ENCODE measurements at places on chromosomes 1 and 21. TPM values are rescaled to one million over a fixed set of nuclear protein-coding genes. Genes with fewer than 3 reads are reported as not detected.

DNA sequence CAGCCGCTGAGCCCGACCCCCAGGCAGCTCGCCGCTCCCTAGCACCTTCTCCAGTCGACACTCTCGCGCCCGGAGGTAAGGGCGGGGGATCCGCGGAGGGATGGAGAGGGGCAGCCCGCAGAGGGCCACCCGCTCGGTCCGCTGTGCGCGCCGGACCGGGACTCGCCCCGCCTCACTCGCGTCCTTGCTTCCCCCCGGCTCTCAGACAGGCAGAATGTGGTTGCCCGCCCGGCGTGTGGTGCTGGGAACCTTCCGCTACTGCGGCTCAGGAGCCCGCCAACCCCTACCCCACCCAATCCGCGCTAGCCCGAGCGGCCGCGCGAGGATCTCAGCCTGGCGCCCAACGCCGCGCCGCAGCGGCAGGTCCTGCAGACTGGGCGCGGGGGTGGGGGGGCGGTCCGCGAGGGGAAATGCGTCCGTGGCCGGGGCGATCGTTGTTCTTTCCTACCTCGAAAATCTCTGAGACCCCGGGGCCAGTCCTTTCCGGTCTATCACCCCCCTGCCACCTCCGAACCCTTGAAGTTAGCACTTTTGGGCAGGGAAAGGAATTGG lies 404 bp downstream of the LRRC8C start:
- peak; percentile 85 for DNase-seq

- DNase-seq: peak; percentile 71
Measured at GRCh38 chr1:161071886-161072371, 2.2 kb upstream of the ARHGAP30 start.

DNA sequence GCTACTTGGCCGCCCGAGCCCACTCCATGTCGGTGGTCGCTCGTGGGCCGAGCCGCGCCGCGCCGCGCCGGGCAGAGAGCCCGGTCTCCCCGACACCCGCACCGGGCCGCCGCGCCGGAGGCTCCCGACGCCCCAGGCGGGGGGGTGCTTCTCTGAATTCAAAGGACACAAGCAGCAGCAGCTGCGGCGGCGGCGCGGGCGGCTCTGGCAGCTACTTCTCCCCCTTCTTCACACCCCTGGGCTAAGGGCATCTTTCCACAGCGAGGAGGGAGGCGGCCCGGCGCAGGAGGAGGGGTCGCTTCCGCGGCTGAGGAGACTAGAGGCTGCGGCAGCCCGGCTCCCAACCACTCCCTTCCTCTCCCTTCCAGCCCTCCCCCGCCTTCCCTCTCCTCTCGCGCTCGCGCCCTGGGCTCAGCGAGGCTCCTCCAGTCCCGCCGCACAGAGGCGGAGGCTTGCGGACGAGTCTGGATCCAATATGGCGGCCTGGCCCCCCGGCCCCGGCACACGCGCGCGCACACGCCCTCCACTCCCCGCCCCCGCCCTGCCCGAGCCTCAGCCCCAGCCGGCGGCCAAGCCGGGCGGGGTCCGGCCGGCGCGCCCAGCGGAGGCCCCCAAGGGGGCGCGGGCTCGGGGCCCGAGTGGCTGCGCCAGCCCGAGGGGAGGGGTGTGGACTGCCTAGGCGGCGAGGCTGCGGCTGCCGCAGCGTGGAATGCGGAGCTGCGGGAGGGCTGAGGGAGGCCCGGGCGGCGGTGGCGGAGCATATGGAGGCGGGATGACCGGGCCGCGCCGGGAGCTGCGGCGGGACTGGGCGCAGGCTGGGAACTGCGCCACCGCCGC lies at the start of gene CDC42BPA:
CDC42BPA (minus strand) TSS at position 477 of the 837 bp plus-strand sequence. CDS start 1,310 bp downstream, outside the sequence.
- DNase-seq: peak; percentile 52

DNA sequence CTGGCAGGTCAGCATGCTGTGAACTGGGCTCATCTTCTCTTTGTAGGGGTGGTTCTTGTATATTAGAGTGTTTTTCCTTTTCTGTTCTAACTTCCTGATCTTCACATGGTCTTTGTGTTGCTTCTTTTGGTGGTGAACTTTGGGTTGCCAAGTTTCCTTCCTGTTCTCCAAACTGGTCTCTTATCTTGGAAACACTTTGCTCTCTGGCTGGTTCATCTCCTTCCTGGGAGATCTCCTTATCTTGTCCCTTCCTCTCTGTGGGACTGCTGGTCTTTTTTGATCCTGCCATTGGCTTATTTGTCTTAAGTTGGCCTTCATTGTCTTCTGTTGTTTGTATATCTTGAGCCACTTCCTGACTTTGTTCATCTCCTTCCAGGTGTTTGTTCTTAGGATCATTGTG lies 2.1 kb downstream of the TCHHL1 start:
- no peak for DNase-seq

DNA sequence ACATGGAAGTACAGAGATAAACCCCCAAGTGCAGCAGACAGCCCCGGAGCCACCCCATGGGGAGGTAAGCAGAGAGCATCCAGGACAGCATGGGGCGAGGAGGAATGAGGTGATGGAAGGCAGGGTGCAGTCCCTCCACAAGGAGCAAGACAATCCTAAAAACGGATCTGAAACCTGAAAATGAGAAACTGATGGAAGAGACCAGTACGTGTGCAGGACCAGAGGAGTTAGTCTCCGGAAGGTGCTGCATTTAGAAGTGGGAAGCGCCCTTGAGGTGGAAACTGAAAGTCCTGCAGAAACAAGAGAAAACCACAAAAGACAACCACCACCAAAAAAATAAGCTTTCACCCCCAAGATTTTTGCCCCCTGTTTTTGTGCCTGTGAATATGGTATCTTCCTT lies 17.4 kb upstream of the DDOST start:
- DNase-seq: peak; percentile 51

GRCh38 chr1:216331211-216331610 lies 92.0 kb downstream of the USH2A start:
- no peak for DNase-seq

DNA sequence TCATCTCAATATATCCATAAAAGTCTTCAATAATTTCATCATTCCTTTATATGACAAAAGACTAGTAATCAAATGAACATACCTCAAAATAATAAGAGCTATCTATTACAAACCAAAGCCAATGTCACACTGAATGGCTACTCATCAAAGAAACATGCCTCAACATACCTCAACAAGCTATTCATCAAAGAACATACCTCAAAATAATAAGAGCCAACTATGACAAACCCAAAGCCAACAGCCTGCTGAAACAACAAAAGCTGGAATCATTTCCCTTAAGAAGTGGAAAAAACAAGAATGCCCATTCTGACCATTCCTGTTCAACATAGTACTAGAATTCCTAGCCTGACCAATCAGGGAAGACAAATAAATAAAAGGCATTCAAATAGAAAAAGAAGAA lies 1373.7 kb downstream of the BRINP3 start:
- no peak for DNase-seq

GRCh38 chr1:164265232-164265631 lies 293.8 kb upstream of the PBX1 start:
- DNase-seq: no peak

DNA sequence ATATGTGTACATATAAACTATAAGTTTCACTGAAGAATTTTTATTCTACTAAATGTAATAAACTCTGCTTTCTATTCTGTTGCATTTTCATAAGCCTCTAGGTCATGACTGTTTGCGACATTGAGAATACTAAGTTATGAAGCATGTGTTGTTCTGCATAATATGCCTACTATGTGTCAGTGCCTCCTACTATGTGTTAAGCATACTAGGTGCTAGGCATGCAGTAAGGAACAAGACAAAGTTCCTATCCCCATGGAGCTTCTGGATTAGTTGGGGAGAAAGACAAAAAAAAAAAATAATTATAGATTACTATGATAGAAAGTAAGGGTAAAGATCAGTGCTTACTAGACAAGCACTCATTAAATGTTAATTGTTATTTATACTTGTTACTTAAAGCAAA lies 1.3 kb downstream of the SDCCAG8 start:
- no peak for DNase-seq

GRCh38 chr1:116492358-116492811 lies 78.4 kb downstream of the CD58 start:
- no peak for DNase-seq

GRCh38 chr21:25691976-25692375 lies 42.7 kb downstream of the ATP5PF start:
- DNase-seq: no peak

DNA sequence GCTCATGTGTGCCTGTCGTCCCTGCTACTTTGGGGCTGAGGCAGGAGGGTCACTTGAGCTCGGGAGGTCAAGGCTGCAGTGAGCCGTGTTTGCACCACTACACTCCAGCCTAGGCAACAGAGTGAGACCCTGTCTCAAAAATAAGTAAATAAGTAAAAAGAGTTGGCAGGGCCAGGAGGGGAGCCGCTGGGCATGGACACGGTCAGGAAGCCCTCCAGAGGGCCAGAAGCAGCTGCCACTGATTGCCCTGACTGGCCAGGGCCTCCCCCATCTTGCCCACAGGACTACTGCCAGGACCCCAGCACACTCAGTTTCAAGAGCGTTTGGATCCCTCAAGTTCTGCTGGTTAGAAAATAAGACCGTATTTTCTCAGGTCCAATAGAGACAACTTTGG lies 112.2 kb upstream of the IPO9 start:
- DNase-seq: no peak

GRCh38 chr1:166933633-166934032 lies 41.7 kb downstream of the ILDR2 start:
- no peak for DNase-seq

DNA sequence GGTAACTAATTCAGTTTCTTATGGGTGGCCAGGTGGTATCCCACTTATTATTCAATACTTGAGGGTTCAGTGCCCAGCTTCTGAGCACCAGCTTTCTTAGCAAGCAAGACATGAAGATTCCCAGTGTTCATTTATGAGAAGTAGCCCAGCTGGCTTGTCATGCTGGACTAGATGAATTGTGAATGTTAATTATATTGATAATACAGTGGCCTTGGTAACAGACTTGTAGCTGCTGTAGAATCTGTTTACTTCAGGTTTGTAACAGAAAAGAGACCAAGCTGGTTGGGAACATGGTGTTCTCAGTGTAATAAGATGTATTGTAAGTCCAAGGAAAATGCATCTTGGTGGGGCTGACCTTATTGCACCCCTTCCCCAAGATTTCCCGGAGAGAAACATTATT lies 10.1 kb downstream of the AHCYL1 start:
- no peak for DNase-seq

DNA sequence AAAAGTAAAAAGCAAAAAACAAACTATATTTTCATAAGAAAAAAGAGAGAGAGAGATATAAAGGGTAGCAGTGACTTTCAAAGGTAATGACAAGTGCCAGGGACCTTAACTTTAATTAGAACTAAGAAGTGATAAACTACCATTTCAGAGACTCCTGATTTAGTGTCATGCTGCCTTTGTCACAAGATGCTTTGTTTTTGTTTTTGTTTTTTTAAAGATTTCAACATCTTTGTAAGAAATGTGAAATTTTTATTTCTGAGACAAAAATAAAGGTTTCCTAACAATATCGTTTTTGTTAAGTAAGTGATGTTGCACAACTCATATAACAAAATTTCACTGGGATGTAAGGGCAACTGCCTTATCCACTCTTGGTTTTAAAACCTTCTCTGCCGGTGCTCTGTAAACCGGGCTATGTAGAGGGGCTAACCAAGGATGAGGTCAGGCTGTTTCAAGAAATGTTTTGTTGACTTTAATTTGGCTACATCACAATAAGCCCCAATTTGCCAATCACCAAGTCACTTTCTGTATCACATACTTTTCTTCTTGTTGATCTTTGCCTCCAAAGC lies 35.2 kb upstream of the SYT2 start:
- no peak for DNase-seq

DNA sequence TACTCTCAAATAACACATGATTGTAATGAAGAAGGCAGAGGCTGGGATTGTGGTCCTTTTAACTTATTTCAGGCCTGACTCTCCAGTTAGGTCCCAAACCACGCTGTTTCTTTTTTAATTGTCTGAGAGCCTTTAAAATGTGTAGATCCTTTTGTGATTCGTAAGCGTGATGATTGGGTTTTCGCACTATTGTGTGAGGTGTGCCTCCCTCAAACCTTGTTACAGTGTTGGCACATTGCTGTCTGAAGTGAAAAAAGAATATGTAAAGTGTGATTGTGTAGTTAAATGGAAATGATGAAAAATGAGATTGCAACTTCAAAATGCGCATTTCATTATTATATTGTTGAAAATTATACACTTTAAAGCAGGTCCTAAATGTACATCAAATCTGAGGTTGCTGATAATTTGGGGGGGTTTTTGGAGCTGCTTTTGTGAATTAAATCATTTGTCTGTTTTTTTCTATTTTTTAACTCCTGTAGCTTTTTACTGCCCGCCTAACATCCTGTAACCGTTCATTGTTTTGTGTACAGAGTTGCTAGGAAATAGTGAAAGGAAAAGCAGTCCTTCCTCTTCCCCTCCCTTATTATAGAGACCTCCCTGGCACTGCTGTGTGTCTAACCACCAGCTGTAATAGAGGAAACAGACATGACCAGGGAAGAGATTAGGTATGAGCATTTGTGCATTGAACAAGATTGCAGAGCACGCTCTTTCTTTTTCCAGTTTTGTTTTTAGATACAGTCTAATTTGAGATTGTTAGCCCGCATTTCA lies 43.3 kb downstream of the IARS2 start:
- no peak for DNase-seq

GRCh38 chr1:21534674-21535378 lies 25.6 kb downstream of the ALPL start:
- peak; percentile 77 for DNase-seq

DNA sequence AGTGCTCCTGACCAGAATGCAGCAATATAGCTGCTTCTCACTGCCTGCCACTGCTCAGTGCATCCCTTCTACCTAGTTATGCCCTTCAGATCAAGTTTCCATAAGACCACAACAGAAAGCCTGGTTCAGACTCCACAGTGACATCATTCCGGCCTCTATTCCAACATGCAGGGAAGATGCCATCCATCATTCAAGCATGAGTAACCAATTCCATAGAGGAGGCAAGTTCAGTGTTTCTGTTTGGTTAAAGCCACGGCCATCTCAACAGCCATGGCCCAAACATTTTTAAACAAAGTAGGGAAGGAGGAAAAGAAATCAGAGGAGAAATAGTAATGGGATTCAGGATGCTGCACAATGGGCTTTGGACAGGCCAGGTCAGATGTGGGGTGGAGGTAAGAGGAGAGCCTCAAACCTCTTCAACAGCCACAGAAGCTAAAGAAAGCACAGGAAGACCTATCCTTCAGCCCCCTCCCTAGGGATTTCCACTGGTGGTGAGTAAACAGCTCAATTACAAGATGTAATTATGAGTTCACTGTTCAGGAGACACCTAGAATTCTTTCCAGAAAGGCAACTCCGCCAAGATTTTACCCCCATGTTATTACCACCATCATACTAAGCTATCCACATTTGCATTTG lies 484.9 kb downstream of the SETD4 start:
- DNase-seq: no peak

DNA sequence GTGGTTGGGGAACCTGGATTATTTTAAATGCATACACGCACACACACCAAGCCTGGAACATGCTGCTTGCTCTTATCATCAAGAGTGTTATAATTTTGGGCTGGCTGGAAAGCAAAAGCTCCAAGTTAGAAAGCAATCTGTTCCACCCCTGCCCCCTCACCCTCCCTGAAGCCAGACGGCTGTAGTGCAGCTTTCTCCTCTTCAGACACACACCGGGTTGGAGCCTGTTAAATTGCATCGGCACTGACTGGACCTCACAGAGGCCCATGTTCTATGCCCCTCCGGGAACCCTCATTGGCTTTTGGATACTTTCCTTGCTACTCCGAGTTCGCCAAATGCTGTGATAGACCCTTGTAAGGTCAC lies 90.6 kb upstream of the KCNJ15 start:
- DNase-seq: no peak

The C1orf116 gene
- 0.10 TPM for total RNA-seq

The DYRK3 gene
- 0.30 TPM for total RNA-seq

The KCNK1 gene
- not detected for total RNA-seq

The MCL1 gene
- 219 TPM for total RNA-seq

The LAMB3 gene
- 0.37 TPM for total RNA-seq

The LCE6A gene
- total RNA-seq: not detected

The PLA2G2D gene
- 1.7 TPM for total RNA-seq

The PLEKHG5 gene
- total RNA-seq: 0.20 TPM
